ENCODE measurements at places on chromosomes 2 and 18.

DNA sequence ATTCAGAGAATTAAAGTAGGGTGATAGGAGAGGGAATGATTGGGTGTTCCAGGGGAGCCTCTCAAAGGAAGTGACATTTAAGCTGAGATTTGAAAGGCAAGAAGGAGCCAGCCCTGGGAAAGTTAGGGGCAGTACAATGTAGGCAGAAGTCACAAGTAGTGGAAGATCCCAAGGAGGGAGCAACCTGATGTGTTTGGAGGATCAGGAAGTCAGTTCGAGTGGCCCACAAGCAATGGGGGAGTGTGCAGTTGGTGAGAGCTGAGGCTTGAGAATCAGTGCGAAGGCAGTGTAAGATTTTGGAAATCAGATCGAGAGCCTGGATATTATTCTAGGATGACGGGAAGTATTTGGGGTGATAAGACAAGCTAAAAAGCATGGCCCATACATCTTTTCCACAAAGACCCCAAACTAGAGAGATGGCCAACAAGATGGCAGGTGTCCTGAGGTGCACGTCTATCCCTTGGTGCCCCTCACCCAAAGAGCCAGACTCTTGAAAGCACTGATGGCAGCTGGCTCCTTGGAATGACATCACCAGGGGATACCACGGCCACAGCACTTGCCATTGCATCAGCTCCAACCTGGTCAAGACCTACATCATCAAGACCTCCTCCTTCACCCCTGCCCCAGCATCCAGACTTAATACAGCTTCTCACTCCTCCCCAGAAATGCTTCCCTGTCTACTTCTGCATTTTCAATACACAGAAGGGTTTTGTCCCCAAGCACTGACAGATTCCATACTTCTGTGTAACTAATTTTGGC lies 127.3 kb downstream of the BCL2 start:
- DNase-seq = peak; percentile 47

DNA sequence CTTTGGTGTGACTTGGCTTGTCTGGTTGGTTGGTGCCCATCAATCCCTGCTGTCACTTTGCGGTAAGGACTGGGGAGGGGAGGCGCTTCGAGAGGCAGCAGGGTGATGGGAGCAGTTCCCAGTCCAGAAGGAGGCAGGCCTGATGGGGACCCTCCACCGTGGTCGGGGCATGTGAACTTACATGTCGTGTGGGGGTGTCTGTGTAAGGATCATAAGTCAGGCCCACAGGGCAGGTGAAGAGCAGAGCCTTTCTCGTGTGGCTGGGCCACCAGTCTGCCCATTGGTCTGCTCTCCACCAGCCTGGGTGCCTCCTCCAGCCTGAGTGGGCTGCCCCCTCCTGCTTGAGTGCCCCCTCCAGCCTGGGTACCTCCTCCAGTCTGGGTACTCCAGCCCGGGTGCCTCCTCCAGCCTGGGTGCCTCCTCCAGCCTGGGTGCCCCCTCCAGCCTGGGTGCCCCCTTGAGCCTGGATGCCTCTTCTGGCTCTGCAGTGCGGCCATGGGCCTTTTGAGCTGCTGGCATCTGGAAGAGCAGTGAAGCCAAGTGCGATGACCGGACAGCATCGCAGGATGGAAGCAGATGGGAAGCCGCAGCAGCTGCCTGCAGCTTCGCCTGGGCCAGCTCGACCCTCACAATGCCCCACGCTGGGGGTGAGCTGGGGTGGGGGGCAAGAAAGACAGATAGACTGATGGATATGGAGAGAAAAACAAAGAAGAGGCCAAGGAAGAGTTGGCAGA lies 25.0 kb downstream of the ATOH8 start:
- DNase-seq = no peak

DNA sequence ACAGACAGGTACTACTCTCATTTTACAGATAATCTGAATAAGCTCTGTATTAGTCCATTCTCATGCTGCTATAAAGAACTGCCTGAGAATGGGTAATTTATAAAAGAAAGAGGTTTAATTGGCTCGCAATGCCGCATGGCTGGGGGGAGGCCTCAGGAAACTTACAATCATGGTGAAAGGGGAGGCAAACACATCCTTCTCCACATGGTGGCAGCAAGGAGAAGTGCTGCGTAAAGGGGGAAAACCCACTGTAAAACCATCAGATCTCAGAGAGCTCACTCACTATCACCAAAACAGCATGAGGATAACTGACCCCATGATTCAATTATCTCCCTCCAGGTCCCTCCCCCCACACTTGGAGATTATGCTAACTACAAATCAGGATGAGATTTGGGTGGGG lies 254.4 kb downstream of the KCNE4 start:
- DNase-seq = no peak

DNA sequence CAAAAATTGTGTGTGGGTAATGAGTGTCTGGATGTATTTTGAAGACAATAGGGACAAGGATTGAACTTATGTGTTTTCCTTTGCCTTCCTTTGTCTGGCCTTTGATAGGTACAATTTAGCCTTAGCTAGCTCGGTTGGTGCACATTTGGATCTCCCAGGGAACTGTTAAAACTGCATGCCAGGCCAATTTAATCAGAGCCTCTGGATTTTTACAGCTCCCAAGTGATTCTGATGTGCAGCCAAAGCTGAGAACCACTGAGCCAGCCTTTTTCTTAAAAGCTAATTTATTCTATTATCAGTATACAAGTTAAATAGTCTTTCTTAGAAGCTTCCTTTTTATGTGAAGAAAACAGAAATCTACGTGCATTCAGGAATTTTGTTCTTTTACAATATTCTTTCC lies 25.0 kb downstream of the PLEK start:
- no peak for DNase-seq

GRCh38 chr18:31716362-31716761 lies 32.0 kb upstream of the B4GALT6 start:
- no peak for DNase-seq

Measured in Kasumi-1 (cell line).